NCI-H1092 treated with DMSO at 0.1 percent for 48 hours (cell line): ENCODE measurements at places on chromosomes 13 and 19.

- DNase-seq: no peak
Observed at GRCh38 chr13:90882551-90882950, 464.9 kb upstream of the MIR17HG start.

DNA sequence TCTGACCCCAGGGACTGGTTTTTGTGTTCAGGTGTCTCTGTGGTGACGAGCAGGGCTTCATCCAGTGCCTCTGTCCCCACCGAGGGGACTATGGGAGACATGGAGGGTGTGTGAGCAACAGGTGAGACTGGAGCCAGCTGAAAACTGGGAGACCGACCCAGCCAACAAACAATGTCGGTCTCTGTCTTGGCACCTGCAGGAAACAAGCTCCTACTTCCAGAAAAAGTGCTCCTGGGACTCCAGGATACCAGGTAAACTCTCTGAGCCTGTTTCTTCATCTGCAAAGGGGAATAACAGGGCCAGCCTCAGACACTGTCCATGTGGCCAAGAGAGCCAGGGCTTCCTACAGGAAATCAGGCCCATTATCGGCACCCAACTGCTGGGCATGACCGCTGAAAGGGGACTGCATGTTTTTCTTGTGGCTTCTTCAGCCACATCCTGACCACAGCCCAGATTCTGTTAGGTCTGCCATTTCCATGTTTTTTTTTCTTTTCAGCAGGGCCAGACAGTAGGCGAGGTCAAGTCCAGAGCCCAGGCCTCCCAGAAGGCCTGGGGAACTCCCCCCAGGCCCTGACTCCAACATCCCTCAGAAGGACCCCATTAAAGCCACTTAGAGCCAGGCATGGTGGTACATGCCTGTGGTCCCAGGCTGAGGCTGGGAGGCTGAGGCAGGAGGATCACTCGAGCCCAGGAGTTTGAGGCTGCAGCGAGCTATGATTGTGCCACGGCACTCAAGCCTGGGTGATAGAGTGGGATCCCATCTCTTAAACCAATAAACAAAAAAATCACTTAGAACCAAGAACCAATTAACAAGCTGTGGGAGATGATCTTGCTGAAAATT, 836 bp upstream of the BST2 start:
- DNase-seq: no peak

GRCh38 chr13:81577601-81578195, 1236.8 kb upstream of the SPRY2 start:
- DNase-seq: no peak

DNA sequence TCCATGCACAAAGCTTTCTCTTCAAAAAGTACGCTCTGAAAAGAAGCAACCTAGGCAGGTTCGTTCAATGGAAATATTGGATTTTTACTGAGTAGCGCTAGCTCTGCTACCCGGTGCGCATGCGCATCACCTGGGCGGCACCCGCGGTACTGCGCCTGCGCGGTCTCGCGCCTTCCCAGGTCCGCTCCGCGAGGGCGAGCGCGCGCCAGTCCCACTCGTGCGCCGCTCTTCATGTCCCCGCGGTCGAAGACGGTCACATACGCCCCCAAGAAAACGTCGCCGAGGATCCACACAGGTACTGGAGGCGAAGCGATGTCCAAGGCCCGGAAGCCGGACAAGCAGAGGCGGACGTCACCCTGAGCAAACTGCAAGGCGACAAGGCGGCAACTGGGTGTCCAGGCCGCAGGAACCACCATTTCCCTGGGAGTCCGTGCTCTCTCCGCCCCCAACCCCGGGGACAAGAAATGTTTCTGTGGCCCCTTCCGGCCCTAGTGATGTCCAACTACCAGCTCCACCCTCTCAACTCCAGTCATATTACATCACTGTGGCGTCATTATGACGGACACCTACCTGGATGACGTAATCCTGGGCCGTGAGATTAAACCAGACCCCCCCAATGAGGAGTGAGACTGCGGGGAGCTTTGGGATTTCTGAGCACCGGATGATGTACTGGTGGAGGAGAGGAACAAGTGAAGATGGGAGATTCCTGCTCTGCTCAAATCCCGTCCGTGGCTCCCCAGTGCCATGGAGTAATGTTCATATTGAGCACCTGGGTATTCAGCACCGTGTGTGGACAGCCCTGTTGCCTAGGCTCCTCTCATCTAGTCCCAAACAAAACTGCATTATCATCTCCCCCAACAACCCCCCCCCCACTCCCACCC, 4.8 kb upstream of the KCNC3 start:
- no peak for DNase-seq

GRCh38 chr13:39306639-39307589, 268.7 kb downstream of the NHLRC3 start:
- DNase-seq: no peak

- no peak for DNase-seq
Observed at GRCh38 chr13:44407891-44408290, 34.3 kb downstream of the SERP2 start.

GRCh38 chr13:56317841-56318240, 822.9 kb upstream of the PRR20A start:
- no peak for DNase-seq

- DNase-seq: no peak
Observed at GRCh38 chr13:73168953-73169401, 110.2 kb downstream of the KLF5 start.

DNA sequence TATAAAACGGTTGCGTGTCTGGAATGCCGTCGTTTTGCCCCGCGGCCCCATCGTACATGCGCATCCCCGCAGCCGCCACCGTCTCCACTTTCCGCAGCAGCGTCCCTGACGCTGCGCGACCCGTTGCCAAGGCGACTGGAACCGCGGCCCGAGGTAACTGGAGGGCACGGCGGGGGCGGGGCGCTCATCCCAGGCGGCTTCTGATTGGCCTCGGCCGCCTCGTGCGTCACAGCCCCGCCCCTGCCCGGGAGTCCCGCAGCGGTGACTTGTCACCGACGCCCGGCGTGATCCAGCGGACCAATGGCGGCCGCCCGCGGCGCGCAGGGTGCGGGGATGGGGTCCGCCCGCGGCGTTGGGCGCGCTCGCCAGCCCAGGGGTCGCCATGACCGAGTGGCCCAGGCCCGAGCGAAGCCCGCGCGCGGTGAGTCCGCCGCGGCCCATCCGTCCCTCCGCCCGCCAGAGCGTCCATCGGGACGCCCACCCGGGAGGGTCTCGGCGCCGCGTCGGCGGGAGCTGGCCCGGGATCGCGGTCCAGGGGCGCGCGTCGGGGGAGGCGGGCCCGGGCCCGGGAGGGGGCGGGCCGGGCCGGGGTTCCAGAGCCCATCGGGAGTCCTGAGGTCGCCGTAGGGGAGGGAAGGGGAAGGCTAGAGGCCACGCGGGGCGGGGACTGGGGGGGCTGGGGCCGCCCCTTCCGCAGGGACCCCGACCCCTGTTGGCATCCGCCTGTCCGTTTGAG, at the start of gene ZSCAN1:
Gene ZSCAN1 (plus strand): TSS at position 285 of the 736 bp plus-strand sequence. CDS start 3,812 bp downstream, outside the sequence.
- DNase-seq: peak; percentile 92

DNA sequence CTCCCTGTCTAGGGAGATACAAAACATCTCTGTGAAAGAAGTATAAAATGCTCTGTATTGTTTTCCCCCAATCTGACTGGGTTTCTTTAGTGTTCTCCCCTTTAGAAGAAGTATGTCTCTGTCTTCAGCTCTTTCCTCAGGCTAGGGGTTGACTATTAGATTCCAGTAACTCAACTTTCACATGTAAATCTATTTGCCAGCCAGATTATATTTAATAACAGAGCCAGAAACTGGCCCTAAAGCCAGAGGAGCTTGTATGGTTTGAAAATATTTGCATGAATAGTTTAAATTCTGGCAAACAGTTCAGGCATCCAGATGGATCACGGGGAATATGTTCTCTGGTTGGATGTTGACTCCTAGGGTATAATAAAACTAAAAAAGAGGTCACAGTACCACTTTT, 22.3 kb upstream of the CYSLTR2 start:
- no peak for DNase-seq

DNA sequence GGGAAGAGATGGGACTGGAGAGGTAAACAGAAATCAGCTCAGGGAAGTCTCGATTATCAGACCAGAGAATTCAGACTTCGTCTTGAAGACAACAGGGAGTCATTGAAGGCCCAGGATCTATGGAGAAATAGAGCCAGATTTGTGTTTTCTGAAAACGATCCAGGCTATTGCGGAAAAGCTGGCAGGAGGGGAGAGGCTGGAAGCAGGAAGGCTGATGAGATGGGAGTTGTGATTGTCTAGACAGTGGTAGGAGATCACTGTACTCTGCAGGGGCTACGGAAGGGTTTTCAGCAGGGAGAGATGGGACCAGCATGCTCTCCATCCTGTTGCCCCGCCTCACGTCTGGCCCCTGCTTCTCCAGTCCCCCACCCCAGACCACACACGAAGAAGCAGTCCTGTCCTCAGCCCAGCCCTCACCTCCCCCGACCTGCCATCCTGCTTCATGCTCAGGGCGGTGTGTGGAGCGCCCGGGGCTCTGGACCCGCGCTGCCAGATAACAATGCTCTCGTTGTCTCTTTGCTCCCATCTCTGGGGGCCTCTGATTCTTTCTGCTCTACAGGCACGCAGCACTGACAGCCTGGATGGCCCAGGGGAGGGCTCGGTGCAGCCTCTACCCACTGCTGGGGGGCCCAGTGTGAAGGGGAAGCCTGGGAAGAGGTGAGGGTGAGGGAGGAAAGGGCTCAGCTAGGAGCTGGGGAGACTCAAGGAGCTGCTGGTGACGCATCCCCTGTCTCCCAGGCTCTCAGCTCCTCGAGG, 1.9 kb downstream of the ARHGAP33 start:
- no peak for DNase-seq

DNA sequence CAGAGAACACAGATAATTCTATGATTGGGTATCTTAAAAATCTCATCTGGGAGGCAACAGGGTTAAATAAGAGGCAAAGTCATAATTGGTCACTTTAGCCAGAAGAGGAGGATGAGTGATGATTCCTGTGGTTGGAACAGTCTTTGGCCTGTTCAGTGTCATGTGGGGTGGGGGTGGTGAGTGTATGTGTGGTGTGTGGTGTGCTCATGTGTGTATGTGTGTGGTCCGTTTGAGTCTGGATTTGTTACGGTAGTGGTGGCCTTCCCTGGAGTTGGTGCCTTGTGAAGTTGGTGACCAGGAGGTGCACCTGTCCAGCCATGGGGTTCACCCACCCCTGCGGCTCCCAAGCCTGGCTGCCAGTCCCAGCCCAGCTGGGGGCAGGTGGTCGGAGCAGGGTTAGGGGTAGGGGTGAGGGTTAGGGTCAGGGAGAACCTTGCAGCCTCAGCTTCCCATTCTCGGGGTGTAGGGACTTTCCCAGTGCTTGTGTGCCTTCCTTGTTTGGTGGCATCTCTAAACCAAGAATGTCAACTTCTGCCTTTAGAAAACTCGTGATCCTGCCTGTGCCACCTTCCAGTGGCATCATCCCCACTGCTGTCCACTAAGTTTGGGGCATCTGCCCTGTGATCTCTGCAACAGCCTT, 97.5 kb downstream of the RAB20 start:
- DNase-seq: no peak

GRCh38 chr13:96994017-96994857, at the start of gene OXGR1:
Gene OXGR1, minus strand, starts transcription at chr13:96994476. Its CDS starts 6,717 bp downstream, at chr13:96987759.
- no peak for DNase-seq

GRCh38 chr19:16627193-16627927, 644 bp downstream of the MED26 start:
- peak; percentile 14 for DNase-seq

- peak; percentile 92 for DNase-seq
Observed at GRCh38 chr13:25422153-25422552, 50.4 kb downstream of the ATP8A2 start.
